GM04504 (cell line): ENCODE measurements at places on chromosomes 3 and 15.
A peak's percentile ranks its signal among the peaks of the same experiment; 100 is the strongest.

DNA sequence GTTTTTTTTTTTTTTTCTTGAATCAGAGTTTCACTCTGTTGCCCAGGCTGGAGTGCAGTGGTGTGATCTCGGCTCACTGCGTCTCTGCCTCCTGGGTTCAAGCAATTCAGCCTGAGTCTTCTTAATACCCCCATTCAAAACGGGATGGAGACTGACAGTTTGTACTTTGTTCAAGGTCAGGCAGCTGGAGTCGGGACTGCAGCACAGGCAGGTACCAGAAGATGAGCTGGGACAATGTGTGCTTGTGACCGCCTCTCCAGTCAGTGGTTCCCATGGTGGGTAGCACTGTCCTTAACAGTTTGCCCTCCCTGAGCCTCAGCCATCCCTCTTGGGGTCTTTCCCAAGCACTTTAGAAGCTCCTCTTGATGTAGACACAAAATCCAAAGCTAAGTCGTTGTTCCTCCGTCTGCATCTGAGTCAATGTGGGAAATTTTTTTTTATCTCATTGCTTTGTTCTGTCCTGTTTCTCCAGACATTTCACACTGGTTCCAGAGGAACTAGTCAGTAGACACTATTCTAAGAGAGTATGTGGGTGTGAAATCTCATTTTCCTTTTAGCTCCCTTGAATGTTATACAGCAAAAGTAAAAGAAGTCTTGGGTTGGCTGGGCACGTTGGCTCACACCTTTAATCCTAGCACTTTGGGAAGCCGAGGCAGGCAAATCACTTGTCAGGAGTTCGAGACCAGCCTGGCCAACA, 5.3 kb upstream of the TTLL13 start:
- DNase-seq, result no peak

GRCh38 chr3:33868309-33868708, 69.9 kb downstream of the PDCD6IP start:
- no peak for DNase-seq

DNA sequence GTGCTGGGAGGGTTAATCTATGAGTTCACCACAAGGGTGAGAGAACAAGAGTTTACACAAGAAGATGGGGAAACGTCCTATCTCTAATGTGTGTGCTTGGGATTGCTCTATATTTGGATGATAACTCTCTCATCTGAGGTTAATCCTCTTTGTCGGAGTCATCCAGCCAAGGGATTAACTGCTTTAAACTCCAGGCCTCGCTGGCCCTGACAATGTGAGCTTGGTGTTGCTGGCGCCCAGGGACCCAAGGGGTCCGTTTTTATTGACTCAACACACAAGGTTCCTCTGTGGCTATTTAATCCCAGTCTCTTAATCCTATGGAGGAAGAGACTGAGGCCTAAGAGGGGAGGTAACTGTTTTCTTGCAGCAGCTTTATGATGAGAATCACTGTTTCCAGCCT, 14.2 kb downstream of the SV2B start:
- no peak for DNase-seq

DNA sequence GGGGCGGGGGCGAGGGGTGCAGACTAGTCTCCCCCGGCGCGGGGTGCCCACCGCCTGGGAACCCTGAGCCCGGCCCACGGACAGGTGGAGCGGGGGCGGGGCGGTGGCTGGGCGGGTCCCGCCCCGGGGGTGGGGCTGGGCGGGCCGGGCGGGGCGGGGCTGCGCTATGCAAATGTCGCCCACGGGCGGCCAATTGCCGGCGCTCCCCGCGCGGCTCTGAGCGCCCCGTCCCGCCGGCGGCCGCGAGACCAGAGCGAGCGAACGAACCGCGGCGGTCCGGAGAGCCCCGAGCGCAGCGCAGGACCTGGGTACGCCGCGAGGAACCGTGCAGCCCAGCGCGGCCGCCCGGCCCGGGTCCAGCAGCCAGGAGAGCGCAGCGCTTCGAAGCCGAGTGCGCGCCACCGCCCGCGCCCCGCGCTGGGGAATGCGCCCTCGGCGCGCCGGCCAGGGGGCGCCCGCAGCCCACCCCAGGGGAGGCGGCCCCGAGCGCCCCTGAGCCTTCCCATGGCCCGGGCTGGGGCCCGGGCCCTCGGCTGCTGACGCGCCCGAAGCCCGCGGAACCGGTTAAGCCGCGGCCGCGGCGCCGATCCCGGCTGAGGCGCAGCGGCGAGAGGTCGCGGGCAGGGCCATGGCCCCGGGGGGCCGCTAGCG, at the start of gene SEMA3F:
Gene SEMA3F (plus strand): TSS at position 485 of the 651 bp plus-strand sequence. CDS start 4,299 bp downstream, outside the sequence.
- DNase-seq, result no peak

DNA sequence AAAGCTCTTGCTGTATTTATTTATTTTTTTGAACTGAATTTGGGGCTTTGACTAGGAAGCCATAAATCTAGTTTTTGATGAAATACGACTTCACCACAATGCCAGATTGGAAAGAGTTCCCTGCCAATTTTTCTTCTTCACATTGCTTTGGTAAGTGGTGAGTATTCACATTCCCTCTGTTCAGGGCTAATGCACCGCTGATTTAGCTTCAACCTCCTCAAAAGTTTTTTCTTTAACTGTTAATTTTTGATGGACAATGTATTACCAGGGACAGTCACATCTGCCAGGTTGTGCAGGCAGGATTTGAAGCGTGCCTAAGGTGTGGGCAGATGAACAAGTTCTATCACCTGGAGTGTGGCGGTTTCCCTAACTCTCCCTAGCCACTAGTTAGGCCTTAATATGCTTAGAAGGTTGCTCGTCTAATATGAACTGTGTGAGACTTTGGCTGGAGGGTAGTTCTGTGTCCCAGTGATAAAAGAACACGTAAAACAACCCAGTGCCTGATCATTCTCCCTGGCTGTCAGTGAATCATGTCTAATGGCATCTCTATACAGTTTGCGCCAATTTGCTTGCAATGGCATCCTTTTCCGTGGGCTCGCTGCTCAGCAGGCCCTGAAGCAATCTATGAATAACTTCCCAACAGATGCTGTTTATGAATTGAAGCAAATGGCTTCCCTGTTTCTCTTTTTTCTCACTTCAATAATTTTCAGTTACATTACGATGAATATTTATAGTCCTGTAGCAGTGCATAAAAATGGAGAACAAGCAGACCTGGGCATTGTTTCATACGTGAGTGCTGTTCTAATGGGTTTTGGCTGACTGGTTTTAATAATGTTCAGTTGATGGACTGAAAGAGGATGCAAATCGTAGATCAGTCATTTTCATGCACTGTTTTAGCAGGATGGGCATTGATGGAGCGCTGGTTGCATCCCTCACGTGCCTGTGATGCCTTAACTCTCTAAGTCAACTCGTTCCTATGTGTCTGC, 243.2 kb upstream of the SUCLG2 start:
- DNase-seq, result no peak

DNA sequence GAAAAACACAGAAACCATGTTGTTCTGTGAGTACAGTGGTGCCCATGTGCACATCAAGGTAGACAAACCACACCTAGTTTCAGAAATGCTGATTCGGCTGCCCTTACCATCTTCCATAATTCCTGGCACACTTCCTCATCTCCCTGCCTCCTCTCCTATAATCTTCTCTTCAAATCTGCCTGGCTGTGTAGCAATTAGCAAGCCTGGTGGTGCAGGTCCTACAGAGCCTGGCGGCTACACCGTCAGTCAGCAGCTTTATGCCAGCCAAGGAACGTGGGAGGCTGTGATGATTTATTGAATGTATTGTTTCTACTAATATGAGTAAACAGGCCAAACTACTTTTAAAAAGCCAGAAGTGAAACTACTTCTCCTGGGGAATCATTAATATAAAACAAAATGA, 106.8 kb downstream of the SEMA6D start:
- no peak for DNase-seq

GRCh38 chr3:170222647-170223541, 670 bp downstream of the PRKCI start:
- DNase-seq, result no peak

DNA sequence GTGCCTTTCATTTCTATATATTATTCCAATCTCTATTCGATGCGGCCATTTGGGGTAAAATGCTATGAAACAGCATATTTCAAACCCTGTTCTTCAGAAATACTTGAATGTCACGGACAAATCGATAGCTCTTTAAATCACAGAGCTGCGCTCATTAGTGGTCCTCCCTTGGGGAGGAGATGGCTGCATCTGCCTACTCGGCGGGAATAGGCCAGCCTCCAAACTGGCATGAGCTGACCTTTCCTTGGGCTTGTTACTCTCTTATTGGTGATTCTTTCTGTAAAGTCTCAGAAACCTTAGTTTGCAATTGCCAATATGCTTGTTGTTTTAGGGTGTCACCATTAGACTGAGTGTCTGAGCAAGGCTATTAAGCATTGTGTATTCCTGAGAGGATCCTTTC, 120.9 kb downstream of the BDH1 start:
- DNase-seq, result no peak

- no peak for DNase-seq
These were observed 55.7 kb downstream of the SLC4A7 start for GRCh38 chr3:27428446-27428845.

GRCh38 chr3:95758707-95759106, 1055.7 kb upstream of the EPHA6 start:
- DNase-seq, result no peak

GRCh38 chr3:61847784-61848462, 286.6 kb downstream of the PTPRG start:
- DNase-seq, result peak; percentile 28

GRCh38 chr15:58696738-58697137, 52.8 kb downstream of the ADAM10 start:
- DNase-seq, result no peak

- DNase-seq, result no peak
These were observed 113.2 kb downstream of the SAMMSON start for GRCh38 chr3:70112751-70113150.

- no peak for DNase-seq
These were observed 171.6 kb downstream of the CADPS start for GRCh38 chr3:62703451-62704167.

GRCh38 chr3:156689608-156690007, 15.2 kb downstream of the TIPARP start:
- no peak for DNase-seq

GRCh38 chr3:10023587-10024310, 2.5 kb upstream of the FANCD2 start:
- DNase-seq, result peak; percentile 60

DNA sequence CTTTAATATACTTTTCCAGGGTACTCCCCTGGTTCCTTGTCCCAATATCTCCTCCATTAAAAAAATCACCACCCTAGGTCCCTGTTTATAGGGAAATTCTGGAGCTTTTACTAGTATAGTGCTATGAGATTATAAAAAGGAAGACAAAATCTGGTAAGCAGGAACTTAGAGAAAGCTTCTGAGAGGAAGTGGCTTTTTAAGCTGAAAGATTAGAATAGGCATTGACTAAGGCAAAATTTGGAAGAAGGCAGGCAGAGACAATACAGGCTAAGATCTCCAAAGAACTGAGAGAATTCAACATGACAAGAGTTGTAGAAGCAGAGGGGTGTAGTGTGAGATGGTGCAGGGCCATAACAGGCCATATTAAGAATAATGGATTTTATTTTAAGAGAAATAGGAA, 25.8 kb downstream of the SGO1 start:
- no peak for DNase-seq

DNA sequence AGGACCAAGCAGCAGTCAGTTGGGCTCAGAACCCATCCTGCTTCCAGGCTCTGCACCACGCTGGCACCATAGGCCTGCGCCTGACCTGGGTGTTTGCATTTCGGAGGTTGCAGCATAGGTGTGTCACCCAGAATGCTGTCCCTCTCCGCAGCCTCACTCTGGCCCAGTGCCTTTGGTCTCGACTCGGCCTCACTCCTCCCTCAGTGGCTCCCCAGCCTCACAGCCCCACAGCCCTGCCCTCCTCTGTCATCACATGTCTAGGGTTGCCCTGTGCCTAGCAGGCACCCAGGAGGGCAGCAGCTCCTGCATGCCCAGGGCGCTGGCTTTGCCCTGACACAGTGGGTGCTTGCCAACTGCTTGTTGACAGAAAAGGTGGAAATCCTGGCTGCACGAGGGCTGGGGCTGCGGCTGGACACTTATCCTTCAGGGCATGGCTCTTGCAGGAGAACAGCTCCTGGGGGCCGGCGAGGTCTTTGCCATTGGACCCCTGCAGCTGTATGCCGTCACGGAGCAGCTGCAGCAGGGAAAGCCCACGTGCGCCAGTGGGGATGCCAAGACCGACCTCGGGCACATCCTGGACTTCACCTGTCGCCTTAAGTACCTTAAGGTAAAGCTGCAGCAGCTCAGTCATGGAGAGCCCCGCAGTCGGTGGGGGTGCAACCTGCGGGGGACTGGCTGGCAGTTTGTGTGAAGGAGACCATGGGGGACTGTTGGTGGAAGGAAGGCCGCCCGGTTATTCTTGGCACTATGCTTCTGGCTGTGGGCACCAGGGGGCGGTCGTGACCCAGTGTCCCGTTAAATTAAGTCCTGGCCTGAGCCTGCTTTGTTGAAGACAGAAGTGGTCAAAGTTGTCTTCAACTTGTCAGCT, 16.2 kb downstream of the NISCH start:
- peak; percentile 9 for DNase-seq

DNA sequence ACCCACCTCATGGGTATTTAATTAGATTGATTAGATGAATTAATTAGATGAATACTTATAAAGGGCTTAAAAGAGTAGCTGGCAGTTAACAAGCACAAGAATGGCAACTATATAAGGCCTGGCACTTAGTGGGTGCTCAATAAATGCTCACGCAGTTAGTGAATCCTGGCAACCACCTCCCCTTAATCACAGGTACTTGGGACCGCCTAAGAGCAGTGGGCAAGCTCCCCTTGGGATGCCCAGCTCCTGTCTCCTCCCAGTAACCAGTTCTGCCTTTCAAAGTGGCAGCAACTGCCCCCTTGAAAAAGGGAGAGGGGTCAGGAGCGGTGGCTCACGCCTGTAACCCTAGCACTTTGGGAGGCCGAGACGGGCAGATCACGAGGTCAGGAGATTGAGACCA, 4.6 kb downstream of the LYZL4 start:
- DNase-seq, result no peak

DNA sequence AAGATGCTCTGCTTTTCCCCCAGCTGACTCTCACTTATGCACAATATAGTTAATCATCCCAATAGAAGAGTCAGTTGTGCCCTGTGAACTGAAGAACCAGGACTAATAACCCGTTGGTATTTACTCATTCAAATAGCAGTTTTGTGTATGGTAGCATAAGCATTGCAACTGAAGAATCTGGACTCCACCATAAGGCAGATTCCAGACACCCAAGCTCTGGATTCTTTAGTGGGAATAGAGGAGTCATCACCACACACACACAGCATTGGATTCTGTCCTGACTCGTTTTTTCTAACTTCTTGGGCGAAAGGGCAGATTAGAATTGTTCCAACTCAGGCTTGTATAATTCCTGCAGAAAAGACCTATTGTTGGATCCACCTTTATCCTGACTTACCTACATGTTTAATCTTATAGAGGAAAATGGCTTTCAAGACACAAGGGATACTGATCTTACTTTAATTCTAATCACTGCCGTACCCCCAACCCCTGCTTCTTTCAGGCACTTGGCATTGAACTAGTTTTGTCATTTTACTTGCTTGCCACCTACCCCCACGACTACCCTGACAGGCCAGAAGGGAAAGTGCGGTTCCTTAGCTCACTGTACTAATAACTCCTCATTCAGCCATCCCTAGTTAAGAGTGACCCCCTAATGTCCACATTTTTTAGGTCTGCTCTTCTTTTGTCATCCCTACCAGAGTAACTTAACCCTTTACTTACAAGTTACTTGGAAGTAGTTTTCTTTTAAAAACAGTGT, 42.3 kb downstream of the NKIRAS1 start:
- DNase-seq, result no peak
